ENCODE measurements at places on chromosomes 5 and 9.
A peak's percentile ranks its signal among the peaks of the same experiment; 100 is the strongest.

DNA sequence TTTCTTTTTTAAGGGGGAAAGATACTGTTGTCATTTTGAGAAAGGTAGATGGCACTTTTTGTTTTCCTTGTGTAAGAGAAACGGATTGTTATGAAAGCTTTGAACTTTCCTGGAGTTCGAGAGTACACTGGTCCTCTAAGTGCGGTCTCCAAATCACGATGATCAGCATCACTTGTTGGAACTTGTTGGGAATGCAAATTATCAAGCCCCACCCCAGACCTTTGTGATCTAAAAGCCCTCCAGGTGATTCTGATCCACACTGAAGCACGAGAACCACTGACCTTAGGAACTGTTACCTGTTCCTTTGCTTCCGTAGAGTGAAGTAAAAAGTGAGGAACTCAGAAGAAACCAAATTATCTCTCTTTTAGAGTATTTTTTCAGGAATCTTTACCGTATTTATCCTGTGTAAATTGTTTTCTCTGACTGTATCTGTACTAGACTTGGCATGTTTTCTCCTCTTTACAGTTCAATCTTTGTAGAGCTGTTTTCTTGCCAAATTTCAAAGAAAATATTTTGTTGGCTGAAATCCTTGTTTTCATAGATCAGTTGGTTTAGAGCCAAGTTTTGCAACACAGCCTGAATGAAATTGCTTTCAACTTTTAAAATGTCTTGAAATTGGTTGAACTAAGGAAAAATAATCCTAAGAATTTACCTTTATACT is 4.0 kb downstream of the MAT2B start:
- no peak for DNase-seq

DNA sequence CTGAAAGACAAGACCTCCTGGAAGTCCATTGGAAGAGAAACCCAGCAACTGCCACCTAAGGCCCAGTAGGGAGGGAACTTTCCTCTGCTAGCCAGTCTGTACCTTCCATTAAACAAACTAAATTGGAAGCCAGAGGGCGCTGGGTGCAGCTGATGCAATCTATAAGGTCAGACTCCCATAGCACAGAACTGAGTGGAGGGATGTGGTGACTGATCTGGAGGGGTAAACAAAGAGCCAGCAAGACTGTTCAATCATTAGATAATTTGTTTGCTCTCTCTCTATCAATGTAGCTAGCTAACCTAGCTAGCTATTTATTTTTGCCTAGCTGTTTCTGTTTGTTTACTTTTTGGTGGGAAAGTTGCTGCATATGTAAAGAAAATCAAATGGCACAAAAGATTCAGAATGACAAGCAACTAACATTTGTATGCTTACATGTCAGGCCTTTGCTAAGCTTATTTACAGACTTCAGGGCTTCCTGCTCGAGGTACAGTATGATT is 291.8 kb upstream of the DAB2 start:
- peak; percentile 9 for DNase-seq

DNA sequence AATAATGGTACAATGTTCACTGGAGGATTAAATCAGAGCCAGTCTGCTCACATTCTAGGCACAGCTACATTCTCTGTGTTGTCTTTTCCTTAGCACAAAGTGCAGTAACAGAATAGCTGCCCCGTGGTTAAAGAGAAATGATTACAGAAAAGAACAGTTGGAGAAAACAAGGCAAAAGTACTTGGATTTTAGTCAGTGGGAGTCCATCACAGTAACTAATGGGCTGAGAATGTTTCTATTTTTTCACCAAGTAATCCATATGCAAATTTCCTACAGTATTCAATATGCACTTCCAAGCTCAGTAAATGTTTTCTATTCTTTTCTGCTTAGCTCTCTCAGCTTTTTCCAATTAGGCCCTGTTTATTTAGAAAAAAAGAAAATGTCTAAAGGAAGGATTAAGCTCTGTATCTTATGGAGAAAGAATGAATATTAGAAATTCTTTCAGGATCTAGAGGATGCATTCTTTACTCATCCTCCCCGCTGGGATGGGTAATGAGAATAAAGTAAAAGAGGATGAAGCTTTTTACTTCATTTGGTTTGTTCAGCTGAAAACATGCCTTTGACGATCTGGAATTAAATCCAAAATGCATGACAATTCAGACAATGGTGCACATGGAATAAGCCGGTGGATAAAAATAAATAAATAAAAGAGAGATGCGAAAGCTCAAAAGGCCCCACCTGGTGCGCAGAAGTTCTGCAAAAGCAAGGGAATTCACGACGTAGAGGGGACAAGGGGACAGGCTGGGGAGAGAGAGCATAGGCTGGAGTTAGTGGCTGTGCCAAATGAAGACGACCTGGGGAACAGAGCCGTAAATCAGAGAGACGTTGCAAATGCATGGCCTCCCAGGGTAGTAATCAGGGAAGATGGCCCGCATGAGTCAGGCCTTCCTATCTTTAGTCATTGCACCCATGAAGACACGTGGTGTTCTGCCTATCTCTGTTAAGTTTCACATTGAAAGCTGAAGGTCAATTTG is 345.2 kb downstream of the GLIS3 start:
- no peak for DNase-seq

DNA sequence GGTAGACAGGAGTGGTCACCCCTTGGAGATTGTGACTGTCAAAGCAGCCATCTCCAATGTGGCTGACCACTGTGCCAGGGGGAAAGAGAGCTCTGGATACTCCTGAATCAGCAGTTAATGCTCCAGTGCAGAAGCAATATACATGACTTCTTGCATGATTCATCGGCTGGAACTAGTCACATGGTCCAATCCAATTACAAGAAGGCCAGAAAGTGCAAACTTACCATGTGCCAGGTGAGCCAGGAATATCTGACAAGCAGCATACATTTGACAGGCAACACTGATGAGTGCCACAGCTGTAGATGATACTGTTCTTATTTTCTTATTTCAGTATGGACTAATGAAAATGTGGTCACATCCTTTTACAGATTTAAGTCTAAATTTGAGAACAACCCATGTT is 440.0 kb upstream of the MPDZ start:
- no peak for DNase-seq

- DNase-seq = no peak
Measured at GRCh38 chr5:91449083-91449482, 66.0 kb upstream of the ARRDC3 start.

- no peak for DNase-seq
Measured at GRCh38 chr9:27925815-27926214, 352.5 kb upstream of the C9orf72 start.

DNA sequence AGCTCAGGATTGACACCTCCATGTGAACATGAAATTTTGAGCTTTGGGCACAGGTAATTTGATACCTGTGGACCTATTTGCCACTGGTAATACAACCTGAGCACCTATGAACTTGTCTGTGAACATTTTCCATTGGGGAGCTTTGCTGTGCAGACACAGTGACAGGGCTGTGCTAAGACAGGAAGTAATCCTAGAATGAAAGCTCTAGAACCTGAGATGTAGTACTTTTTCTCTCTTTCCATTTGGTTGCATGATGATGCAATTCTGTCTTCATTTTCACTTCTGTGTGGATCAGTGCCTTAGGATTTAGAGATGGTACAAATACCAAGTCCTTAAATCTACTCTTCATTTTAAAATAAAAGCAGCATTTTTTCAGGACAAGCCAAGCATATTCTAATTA is 216.9 kb downstream of the NR3C1 start:
- DNase-seq = no peak

DNA sequence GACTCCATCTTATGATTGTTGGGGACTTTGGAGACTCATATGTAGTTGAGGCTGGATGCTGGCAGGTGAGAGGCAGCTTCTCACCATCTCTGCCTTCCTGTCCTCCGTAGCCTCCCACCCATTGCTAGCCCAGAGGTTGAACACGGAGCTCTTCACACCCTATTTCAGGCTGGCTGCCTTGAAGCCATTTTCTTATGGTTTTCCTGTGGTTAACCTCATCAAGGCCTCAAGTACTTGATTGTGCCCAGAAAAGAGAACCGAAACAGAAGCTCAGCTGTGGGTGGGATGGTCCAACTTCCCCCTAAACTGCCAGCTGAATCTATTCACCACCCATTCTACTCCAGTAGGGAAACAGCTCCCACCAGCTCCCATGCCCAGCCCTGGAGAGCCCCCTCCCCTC is 102.9 kb downstream of the LIFR start:
- no peak for DNase-seq

DNA sequence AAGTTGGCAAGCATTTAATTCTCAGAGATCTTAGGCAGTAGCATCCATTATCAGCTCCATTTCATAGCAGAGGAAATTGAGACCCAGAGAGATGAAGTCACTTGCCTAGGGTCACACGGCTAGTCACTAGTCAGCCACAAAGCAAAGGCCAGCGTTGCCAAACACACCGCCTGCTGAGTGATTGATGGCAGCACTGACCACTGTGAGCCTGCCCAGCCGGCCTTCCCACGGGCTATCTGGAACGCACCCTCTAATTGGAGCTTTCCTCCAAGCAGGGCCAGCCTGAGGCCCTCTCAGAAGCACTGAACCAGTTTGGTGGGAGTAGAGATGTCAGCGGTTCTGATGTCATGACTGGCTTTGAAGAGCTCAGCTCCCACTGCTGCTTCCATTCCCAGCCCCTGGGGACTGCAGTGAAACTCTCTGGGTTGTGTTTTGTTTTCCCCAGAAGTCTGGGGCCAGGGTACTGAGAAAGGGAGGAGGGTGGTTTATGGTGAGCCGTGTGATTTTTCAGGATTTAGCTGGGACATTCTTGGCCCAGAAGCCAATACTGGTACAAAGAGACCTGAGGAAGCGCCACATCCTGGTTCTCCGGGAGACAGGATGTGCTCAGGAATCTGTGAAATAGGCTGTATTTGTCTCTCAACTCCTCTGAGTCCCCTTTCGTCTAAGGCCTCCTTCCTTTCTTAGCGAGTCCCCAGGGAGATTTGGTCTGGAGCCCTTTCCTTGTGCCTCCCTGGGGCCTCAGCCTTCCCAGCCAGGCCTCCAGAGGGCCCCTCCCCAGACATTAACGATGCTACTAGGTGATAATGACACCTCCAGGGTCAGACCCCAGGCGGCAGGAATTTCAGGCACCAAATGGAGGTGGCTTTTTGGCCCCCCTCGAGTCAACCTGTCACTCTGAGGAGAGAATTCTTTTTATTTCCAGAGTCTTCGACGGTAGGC is 44.5 kb downstream of the SPRY4 start:
- no peak for DNase-seq

DNA sequence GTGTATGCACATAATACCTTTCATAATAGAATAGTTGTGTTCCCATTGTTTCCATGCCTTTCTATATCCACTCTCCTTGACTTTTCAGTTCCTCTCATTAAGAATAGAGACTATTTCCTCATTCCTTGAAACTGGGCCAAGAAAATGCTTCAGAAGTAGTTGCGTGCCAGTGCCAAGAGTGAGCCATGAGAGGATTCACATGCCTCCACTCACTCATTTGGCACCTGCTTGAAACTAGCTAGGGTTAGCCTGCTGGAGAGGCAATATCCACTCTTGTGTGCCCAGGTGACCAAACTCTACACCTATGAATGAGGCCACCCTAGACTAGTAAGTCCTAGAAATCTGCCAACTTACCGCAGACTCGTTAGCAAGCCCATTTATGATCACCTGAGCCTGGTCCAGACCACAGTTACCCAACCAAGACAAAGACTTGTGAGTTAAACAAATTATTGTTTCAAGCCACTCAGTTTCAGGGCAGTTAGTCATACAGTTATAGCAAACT is 276.3 kb downstream of the EPB41L4A start:
- no peak for DNase-seq

GRCh38 chr5:13640270-13640669 is 304.2 kb downstream of the DNAH5 start:
- DNase-seq = no peak

DNA sequence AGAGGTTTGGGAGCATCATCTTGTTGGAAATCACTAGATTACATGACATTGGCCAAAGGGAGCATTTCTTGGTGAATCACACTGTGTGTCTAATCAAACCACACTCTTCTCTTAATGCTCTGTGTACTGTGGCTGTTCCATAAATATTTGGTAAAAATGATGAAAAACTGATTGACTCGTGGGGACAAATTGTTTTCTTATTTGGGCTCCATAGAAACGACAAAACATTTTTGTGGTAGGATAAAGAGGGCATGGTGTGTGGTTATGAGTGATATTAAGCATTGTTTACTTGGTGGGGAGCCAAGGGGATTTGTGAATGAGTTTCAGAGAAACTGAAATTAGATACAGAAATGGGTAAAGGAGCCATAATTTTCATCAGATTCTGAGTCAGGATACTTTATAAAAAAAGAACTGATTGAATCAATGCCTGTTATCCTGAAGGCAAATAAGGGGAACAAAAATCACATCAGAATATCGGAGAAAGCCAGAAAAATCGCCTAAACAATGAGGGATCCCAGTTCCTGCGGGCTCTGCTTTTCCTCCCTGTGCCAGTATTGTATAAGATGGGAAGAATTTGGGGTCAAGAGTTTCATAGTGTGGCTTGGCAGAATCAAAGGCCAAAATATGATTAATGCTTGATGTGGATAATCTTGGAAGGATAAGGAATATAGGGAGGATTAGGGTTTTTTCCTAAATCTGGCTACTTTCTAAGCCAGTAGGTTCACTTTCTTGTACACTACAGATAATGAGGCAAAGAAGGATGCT is 33.3 kb downstream of the FBXL7 start:
- no peak for DNase-seq

GRCh38 chr5:36096486-36096885 is 29.8 kb upstream of the UGT3A2 start:
- no peak for DNase-seq

DNA sequence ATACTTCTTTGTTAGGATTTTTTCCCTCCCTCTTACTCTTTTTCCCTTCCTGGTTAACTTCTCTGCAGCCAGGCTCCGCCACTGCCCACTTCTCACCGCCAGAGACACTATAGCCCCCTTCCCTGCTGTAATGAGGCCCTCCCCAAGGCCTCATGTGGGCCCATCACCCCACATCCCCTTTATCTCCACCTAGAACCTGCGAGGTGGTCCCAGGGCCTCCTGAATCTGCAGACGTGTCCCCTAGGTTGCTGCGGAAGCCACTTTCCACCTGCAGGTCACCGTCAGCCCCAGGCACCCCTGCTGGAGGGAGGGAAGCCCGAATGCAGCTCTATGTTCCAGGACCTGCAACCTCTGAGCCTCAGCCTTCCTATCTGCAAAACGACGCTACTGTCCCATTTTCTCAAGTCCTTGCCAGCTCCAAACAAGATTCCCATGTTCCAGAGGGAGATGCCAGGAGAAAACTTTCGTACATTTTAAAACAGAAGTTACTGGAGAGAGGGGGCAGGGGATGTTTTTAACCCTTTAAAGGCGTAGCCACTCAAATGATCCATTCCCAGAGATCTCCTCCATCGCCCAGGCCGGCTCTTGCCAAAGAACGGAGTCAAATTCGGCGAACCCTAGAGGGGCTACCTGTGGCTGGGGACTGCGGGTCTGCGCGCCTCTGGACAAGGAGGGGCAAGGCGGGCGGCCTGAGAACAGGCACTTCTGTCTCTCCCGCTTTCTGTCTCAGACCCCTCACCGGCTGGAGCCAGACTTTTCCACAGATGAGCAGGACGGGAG is 929 bp downstream of the SH3PXD2B start:
- peak; percentile 27 for DNase-seq

- no peak for DNase-seq
Measured at GRCh38 chr5:72515211-72515610, 8.0 kb upstream of the ZNF366 start.

- no peak for DNase-seq
Measured at GRCh38 chr5:143338658-143339366, 64.7 kb downstream of the NR3C1 start.

- DNase-seq = no peak
Measured at GRCh38 chr5:149575131-149575530, 6.2 kb upstream of the ARHGEF37 start.
